ENCODE measurements at places on chromosomes 6 and 20. TPM values are rescaled to one million over a fixed set of nuclear protein-coding genes. Genes with fewer than 3 reads are reported as not detected.

DNA sequence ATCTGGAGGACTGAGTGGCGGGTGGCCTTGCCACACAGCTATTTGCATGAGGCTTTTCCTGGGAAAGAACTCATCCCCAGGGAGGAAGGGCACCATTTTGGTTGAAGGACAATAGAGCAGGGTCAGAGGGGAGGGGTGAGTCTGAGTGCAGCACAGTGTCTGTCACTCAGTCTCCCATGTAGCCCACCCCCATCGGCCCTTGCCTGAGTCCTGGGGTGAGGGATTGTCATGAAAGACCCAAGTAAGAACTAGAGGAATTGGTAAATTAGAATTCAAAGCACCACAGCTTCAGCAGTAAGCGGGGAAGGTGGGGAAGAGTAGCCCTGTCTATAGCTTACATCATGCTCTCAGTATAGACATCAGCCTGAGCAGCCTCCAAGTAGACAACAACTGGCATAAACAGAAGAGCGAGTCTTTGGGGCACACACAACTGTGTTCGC is 90.4 kb upstream of the TMEM30A start:
- ATAC-seq = no peak

GRCh38 chr6:104600639-104600931 is 259.1 kb downstream of the HACE1 start:
- no peak for ATAC-seq

GRCh38 chr6:123214433-123214832 is 218.4 kb downstream of the CLVS2 start:
- no peak for ATAC-seq

Gene GMNN
- 9.7 TPM for total RNA-seq

DNA sequence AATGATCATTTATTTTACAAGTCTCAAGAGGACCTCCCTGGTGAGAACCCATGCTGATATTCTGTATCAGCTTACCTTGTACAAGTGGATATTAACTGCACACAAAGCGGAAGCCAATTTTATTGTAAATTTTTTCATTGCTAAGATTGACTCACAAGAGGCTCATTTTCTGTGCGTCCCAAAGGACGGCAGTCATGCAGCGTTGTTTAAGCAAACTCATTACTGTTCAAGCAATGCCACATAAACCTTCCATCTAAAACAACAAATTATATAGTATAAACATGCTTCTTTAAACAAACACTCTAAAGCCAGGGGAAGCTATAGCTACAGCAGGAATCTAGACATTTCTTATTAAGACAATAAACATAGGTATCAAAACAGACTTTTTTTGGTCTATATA is 575.3 kb downstream of the FRK start:
- no peak for ATAC-seq

- ATAC-seq = no peak
These were observed 138.3 kb downstream of the ANKRD60 start for GRCh38 chr20:58090161-58090560.

Gene TOMM34
- 12.7 TPM for total RNA-seq

Gene TRAM2
- 16.7 TPM for total RNA-seq

Gene ZDHHC14
- total RNA-seq = 14.4 TPM

DNA sequence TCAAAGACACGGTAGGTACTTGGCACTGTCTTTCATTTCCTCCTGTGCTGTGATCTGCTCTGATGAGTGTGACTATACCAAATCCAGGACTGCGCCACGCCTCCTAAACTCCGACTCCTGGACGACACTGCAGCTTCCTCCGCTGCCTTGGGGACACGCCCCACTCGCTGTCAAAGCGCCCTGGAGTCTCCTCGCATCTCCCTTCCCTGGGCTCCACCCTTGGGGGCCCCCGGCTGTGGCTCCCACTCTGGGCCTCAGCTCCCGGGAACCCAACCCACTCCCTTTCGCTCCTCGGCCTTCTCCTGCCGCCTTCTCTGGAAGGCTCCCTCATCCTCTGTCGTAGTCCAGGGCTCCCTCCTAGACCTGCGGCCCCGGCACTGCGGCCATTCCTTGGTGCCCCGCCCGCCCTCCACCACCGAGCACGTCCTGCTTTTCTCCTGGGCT is 61.2 kb downstream of the RSPH3 start:
- no peak for ATAC-seq
